ENCODE measurements at places on chromosomes 11 and 22.

GRCh38 chr22:35066768-35067167, 810 bp downstream of the ISX start:
- H3K36me3 ChIP-seq = no peaks in the 10 kb centered on the region
- no peak overlapping the region for H3K4me3 ChIP-seq
- H3K4me1 ChIP-seq = no peaks in the 10 kb centered on the region
- no peak for DNase-seq
- H3K27me3 ChIP-seq = no peaks in the 10 kb centered on the region
- H3K27ac ChIP-seq = no peak overlapping the region

- H3K4me1 ChIP-seq = no peaks in the 10 kb centered on the region
- no peaks in the 10 kb centered on the region for H3K27me3 ChIP-seq
- no peak for DNase-seq
These were observed 291.4 kb downstream of the CTTN start for GRCh38 chr11:70689764-70690163.

GRCh38 chr22:48819961-48820360, 1007.7 kb downstream of the BRD1 start:
- H3K36me3 ChIP-seq = no peaks in the 10 kb centered on the region
- no peaks in the 10 kb centered on the region for H3K4me1 ChIP-seq
- no peak for DNase-seq
- H3K27me3 ChIP-seq = peaks cover 27% of the 10 kb centered on the region
- no peak overlapping the region for H3K4me3 ChIP-seq

GRCh38 chr11:123577081-123577598, 77.3 kb downstream of the SCN3B start:
- no peak overlapping the region for H3K4me3 ChIP-seq
- H3K27ac ChIP-seq = no peak overlapping the region
- H3K4me1 ChIP-seq = no peaks in the 10 kb centered on the region
- peak; percentile 79 for DNase-seq
- H3K36me3 ChIP-seq = no peaks in the 10 kb centered on the region

GRCh38 chr11:128511712-128512111, 75.6 kb downstream of the ETS1 start:
- peak overlapping the region; percentile 25 for H3K27ac ChIP-seq
- H3K36me3 ChIP-seq = peaks cover 10% of the 10 kb centered on the region
- peak overlapping the region; percentile 1 for H3K4me3 ChIP-seq
- DNase-seq = no peak
- H3K27me3 ChIP-seq = no peaks in the 10 kb centered on the region

DNA sequence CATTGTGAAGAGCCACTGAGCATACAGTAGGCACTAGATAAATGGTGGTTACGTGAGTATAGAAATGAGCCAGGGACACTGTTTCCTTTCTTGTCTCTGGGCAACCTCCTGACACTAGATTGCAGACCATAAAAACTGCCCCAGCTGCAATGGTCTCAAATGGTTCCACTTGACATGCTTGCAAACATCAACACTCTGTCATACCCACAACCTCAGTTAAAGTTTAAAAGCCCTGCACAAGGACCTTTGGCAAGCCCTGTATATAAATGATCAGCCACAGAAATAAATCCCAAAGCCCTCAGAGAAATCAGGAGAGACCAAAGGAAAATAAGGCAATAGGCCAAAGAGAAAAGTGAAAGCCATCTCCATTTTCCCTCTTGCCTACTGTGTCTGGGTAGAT, 20.7 kb downstream of the PLEKHA7 start:
- no peak for DNase-seq
- no peak overlapping the region for H3K4me3 ChIP-seq
- no peaks in the 10 kb centered on the region for H3K27me3 ChIP-seq
- H3K36me3 ChIP-seq = no peaks in the 10 kb centered on the region
- H3K4me1 ChIP-seq = peaks cover 6% of the 10 kb centered on the region

GRCh38 chr11:131908316-131908715, 537.9 kb downstream of the NTM start:
- no peak for DNase-seq
- H3K4me3 ChIP-seq = no peak overlapping the region

DNA sequence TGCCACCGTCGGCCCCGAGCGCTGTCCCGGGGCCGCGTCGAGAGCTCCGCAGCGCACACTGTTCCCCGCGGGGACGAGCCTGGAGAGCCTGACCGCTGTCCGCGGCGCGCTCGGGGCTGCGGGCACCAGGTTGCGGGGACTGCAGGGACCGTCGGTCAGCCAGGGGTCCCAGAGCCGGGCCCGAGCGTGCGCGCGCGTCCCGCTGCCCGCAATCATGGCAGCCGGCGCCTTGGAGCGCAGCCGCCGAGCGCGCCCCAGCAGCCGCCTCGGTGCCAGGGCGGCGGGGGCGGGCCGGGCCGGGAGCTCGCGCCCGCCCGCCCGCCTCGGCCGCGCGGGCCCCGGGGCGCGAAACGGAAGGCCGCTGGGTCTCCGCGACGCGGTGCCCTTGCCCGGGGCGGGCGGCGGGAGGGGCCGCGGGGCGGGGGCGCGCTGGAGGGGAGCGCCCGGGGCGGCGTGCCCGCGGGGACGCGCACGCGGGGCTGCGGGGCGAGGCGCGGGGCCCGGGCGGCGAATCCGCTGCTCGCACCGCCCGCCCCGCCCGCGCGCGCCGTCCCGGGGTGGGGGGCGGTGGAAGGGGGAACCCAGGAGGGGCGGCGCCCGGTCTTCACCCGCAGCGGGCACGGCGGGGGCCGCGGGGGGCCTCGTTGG, 79.4 kb upstream of the PPARA start:
- peak overlapping the region; percentile 93 for H3K4me3 ChIP-seq
- peaks cover 11% of the 10 kb centered on the region for H3K36me3 ChIP-seq
- peak; percentile 80 for DNase-seq
- H3K27ac ChIP-seq = peak overlapping the region; percentile 98
- peaks cover 55% of the 10 kb centered on the region for H3K4me1 ChIP-seq

DNA sequence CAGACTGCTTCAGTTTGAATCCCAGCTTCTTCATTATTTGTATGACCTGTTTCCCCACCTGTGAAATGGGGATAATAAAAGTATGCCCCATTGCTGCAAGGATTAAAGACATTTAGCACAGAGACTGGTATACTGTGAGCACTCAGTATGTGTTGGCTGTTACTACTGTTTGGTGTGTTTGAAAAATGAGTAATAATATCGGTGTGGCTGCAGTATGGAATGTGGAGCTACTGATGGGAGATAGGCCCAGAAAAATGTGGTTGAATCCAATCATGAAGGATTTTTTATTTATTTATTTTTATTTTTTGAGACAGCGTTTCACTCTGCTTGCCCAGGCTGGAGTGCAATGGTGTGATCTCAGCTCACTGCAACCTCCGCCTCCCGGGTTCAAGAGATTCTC, 9.1 kb upstream of the C1QTNF4 start:
- H3K27me3 ChIP-seq = no peaks in the 10 kb centered on the region
- H3K27ac ChIP-seq = no peak overlapping the region
- H3K4me1 ChIP-seq = no peaks in the 10 kb centered on the region
- no peak for DNase-seq
- no peak overlapping the region for H3K4me3 ChIP-seq
- no peaks in the 10 kb centered on the region for H3K36me3 ChIP-seq

DNA sequence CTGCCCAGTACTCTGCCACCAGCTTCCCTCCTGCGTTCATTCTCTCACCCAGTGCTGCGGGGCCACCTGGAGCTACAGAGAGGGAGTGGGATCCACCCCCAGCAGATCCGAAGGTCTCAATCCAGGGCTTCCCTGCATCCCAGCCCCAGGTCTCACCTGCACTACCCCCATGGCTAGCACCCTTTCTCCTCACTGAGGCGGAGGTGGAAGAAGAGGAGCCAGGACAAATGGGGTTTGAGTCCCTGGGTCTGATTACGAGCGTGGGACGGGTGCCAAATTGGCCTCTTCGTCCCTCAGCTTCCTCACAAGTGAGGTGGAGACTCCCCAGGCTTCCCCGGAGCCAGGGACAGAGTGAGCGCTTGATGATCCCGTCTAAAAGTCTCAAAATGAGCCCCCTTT, 64.2 kb downstream of the NFAM1 start:
- H3K27me3 ChIP-seq = peaks cover 37% of the 10 kb centered on the region
- no peak for DNase-seq
- H3K4me3 ChIP-seq = peak overlapping the region; percentile 72
- H3K27ac ChIP-seq = no peak overlapping the region
- peaks cover 26% of the 10 kb centered on the region for H3K4me1 ChIP-seq

- no peak for DNase-seq
- H3K4me3 ChIP-seq = no peak overlapping the region
- H3K27me3 ChIP-seq = no peaks in the 10 kb centered on the region
- H3K4me1 ChIP-seq = no peaks in the 10 kb centered on the region
- no peak overlapping the region for H3K27ac ChIP-seq
- H3K36me3 ChIP-seq = no peaks in the 10 kb centered on the region
These were observed 168.1 kb downstream of the DBX1 start for GRCh38 chr11:19992162-19992561.

- peak within 1 kb of the TSS; percentile 84 for H3K27ac ChIP-seq
- H3K4me3 ChIP-seq = peak within 1 kb of the TSS; percentile 72
- no peaks in the 10 kb centered on the region for H3K36me3 ChIP-seq
These were observed at the start of gene EXPH5 for GRCh38 chr11:108593214-108593922. EXPH5 (minus strand) TSS chr11:108593768; CDS start chr11:108593536, 232 bp downstream.

DNA sequence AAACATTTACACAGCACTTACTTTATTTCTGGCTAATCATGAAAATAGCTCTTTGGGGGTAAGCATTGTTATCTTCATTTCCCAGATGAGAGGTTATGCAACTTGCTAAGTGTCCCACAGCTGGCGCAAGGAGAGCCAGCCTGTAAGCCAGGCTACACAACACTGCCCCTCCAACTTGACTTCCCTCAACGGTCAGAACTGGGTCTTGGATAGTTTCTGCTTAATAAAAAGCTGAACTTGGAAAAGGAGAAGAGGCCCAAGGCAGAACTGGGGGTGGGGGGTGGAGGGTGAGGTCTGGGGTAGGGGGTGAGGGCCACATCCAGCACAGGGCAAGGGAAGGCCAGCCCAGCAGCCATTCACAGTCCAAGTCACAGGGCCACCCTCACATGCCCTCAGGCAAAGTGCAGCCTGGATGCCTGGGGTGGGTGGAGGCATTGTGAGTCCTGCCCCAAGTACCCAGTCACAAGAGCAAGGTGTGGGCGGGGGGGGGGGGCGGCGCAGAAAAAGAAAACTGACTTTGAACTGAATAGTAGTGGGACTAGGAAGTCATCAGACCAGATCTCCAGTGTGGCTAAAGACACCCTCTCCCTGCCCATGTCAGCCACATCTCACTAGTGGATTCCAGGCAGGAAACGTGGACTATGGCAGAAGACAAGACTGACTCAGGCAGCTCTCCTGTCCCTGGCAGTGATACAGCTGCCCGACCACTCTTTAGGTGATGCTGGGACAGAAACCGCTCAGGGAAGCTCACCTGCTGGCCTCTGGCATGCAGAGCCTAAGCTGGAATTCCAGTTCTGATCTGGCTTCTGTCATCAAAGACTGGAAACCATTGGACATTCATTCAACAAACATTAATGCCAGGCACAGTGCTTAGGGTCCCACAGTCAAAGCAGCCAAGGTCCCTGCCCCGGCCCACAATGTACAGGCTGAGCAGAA, 52.4 kb downstream of the PACSIN2 start:
- no peaks in the 10 kb centered on the region for H3K36me3 ChIP-seq
- H3K27ac ChIP-seq = peak overlapping the region; percentile 80
- no peak overlapping the region for H3K4me3 ChIP-seq
- peak; percentile 87 for DNase-seq
- H3K4me1 ChIP-seq = peaks cover 69% of the 10 kb centered on the region

GRCh38 chr22:16658068-16658467, 65.5 kb upstream of the CCT8L2 start:
- H3K36me3 ChIP-seq = no peaks in the 10 kb centered on the region
- no peaks in the 10 kb centered on the region for H3K4me1 ChIP-seq
- DNase-seq = no peak
- no peaks in the 10 kb centered on the region for H3K27me3 ChIP-seq
- H3K4me3 ChIP-seq = no peak overlapping the region
- H3K27ac ChIP-seq = no peak overlapping the region

DNA sequence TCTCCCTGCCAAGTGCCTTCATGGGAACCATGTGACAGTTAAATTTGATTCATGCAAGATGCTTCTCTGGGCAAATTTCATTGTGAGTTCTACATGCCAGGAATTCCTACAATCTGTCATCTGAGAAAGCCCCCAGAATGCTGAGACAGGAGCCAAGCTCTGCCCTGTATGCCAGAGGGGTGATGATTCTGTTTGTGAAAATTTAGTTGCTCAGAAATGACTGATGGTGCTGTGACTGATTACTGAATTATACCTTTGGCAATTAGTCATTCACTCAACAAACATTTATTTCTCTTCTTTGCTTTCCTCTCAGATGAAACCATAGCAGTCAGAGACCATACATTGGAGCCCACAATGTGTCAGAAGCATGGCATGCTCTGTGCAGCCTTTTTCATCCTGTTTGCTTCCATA, 69.0 kb upstream of the ZBED5 start:
- H3K27ac ChIP-seq = no peak overlapping the region
- DNase-seq = no peak
- H3K36me3 ChIP-seq = no peaks in the 10 kb centered on the region
- H3K4me3 ChIP-seq = no peak overlapping the region

GRCh38 chr22:49723478-49724029, 104.1 kb downstream of the BRD1 start:
- H3K27me3 ChIP-seq = peaks cover 54% of the 10 kb centered on the region
- no peaks in the 10 kb centered on the region for H3K36me3 ChIP-seq
- no peak overlapping the region for H3K27ac ChIP-seq
- H3K4me1 ChIP-seq = peaks cover 12% of the 10 kb centered on the region

DNA sequence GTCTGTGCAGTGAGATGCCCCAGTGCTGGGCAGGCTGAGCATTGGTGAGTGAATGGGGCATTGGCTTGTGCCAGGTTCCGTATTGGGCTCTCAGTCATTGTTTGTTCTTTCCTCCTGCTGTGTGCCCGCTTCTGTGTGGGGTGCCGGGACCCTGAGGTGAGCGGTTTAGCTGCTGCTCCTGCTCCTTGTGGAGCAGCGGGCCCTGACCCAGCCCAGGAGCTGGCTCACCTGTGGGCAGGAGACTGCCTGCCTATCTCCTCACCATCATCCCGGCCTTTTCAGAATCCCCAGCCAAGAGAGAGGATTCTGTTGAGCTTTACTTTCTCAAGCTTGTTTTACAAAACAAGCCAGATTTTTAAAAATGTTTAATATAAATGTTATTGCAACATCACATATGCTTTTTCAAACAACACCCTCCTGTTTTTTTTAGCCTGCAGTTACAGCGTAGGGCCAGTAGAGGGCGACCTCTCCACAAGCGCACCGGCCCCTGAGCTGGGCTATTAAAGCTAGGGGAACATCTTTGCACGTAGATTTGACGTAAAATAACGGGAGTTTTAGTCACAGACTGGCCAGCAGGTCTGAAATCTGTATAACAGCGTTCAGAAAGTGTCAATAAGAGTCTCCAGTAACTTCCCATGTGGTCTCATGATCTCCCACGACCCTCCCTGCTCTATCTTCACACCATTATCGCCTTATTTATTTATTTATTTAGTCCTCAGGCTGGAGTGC, 25.1 kb upstream of the RELT start:
- H3K27me3 ChIP-seq = no peaks in the 10 kb centered on the region
- no peak overlapping the region for H3K4me3 ChIP-seq
- peaks cover 13% of the 10 kb centered on the region for H3K4me1 ChIP-seq
- H3K27ac ChIP-seq = no peak overlapping the region
- DNase-seq = peak; percentile 72
- H3K36me3 ChIP-seq = peaks cover 58% of the 10 kb centered on the region

DNA sequence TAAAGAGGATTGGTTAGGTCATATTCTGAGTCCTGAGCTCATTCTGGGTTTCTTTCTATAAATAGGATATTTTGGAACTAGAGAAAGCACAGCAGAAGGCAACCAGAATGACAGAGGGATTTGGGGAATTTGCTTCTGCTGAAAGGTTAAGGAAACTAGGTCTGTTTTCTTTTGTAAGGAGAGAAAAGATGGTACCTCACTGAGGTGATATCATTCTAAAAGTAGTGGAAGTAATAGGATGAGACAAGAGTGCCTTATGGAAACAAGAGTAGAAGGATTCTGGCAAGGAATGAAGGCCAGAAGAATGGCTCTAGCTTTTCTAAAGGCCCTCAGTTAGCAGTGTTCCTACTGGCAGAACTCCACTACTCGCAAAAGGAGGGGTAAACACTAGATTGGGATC, 26.7 kb upstream of the BDNF start:
- no peak overlapping the region for H3K4me3 ChIP-seq
- no peak for DNase-seq
- no peaks in the 10 kb centered on the region for H3K36me3 ChIP-seq
- no peak overlapping the region for H3K27ac ChIP-seq

Data from lower lobe of right lung (tissue), 2 donors.